ENCODE measurements at places on chromosomes 3 and 15.

DNA sequence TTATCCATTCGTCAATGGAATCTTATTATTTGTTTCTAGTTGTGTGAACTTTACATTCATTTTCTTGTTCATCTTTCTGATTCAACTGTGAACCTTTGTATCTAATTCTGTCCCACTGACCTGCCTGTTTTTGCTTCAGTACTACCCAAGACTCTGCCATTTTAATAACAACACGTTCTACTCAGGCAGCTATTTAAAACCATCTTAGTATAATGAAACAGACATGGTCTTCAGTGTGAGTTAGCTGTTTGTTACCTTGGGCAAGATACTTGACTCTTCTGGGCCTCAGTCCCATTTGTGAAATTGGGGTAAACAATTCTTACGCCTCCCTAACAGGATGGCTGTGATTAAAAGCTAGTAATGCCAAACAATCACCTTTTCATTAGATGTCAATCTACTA, 1.6 kb downstream of the BTBD1 start:
- no peak for DNase-seq

DNA sequence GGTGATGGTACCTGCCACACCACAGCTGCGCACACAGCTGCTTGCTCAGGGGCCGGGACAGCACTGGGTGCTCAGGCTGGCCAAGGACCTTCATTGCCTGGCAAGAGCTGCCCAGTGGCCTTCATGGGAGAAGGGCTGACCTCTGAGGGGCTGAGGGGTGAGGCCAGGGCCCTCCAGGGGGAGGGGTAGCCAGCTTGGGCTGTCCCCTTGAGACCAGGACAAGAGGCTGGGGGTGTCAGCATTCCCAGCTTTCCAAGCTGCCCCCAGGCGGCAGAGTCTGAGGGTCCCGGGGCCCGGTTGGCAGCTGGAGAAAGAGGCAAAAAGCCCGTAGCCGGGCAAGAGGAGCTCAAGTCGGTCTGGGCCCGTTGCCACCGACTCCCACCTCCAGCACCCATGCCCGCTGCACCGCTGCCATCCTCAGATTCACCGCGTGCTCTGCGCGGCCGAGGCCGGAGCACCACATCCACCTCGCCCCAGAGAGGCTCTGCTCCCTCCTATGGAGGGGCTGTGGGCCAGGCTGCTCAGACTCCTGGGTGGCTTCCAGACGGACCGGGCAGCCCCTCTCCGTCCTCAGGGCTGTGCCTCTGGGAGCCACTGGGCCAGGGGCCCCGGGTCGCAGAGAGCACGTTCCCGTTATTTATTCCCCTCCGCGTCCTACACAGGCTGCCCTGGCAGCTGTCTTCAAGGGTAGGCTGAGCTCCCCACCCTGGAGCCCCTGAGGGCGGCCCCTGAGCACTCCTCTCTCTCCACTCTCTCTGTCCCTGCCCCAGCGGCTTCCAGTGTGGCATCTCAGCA, 51.5 kb downstream of the PLXNA1 start:
- no peak for DNase-seq

DNA sequence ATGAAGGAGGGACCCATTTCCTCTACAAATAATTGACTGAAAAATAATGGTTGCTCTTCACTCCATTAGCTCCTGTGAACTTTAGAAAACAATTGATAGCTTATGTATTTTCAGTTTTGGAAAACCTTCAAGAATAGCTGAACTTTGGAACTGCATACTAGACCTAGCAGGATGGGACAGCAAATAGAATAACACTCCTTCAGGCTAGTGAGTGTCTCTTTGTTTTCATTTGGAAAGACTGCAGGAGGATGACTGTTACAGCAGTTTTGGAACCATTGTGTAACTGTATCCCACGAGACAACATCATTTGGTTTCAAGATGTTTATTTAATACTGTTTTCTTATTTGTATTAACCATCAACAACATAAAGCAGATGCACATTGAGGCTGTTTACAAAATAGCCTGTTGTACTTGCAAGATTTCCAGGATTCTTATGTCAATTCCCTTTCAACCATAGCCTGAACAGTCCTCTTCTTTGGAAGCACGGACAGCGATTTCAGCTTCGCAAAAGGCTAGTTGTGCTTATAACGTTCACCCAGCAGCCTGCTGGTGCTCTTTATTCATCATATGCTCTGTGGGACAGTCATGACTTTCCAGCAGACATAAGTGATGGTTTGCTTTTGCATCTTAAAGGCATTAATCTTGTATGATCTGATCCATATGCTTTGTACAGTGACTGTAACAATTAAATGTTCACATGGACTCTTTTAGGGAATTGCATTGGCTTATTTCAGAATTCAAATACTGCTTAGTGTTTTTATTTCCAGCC, 335.5 kb downstream of the IL5RA start:
- no peak for DNase-seq

DNA sequence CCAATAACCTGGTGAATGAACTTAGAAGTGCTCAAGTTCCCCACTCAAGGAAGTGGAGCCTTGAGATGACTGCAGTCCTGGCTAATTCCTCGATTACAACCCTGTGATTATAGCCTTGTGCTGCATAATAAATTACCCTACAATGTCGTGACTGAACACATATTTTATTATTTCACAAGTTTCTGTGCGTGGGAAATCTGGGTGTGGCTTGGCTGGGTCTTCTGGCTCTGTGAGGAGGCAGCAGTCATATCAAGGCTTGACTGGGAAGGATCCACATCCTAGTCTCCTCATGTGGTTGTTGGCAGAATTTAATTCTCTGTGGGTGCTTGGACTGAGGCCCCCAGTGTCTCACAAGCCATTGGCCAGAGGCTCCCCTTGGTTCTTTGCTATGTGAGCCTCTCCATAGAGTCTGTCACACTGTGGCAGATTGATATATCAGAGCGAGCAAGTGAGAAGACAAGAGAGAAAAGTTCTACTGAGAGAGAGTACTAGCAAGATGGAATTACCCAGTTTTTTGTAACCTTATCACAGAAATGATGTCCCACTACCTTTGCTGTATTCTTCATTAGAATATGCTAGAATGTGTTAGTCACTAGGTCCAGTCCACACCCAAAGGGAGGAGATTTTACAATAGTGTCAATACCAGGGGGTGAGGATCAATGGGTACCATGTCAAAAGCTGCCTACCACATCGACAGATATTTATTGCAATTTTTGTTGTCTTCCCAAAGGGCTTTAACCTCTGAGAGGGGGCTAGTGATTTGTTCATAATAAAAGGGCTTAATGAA, 102.8 kb upstream of the TBC1D5 start:
- no peak for DNase-seq

DNA sequence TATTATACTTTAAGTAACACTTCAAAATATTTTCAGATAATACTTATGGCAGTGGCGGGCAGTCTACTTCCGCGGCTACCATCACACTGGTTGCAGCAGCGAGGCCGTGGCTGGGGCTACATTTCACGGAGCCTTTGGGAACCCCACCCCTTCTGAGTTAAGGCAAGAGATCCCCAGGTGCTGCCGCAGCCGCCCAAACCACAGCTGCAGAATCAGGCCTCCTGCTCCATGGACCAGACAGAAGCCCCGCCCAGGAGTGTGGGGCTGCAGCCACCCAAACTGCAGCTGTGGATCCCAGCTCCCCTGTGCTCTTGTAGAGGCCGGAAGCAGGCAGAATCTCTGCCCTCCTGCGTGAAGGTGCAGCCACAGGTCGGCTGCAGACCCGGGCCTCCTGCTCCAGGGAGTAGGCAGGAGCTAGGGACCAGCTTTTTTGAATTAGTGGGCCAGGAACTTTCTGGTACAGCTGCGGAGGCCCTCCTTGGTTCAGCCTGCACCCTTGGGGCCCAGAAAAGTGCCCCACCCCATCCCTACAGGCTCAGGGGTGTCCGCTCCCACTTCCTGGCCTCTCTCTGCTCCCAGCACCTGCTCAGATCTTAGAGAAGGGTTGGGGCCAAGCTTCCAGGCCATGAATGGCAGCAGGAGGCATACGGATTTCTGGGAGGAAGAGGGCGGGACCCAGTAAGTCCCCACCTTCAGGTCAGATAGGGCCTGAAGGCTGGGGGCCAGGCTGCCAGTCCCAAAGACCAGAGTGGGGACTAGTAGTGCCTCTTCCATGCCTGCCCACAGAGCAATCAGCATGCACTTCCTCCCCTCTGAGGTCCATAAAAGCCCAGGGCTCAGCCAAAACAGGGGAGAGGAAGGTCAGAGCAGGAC, 1188.8 kb upstream of the CADM2 start:
- DNase-seq = no peak

GRCh38 chr3:52712291-52713212, 6.6 kb downstream of the SPCS1 start:
- DNase-seq = no peak

DNA sequence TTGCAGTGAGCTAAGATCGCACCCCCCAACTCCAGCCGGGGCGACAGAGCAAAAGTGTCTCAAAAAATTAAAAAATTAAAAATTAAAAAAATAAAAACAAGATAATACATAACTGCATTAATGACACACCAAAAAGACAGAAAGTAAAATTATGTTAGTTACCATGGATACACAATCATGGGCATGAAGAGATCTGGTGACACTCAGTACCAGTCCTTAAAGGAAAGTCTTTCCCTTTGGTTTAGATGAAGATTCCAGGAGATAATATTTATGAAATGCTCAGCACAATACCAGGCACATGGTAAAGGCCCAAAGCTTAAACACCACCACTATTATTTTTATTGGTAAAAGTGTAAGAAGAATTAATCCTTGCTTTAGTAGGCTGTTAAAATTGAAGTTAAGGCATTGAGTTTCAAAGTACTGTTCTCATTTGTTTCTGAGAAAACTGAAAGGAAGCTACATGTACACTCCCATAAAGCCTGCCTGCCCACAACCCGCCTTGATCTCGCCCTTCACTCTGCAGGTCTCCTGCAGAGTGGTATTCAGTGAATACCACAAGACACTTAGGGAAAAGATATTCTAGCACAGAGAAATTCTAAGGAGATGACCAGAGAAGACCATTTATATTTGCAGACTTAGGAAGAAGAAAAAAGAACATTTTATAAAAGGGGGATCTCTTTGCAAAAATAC, 52.3 kb downstream of the SUCLG2 start:
- no peak for DNase-seq

GRCh38 chr3:62332835-62333244, 40.5 kb downstream of the FEZF2 start:
- no peak for DNase-seq

DNA sequence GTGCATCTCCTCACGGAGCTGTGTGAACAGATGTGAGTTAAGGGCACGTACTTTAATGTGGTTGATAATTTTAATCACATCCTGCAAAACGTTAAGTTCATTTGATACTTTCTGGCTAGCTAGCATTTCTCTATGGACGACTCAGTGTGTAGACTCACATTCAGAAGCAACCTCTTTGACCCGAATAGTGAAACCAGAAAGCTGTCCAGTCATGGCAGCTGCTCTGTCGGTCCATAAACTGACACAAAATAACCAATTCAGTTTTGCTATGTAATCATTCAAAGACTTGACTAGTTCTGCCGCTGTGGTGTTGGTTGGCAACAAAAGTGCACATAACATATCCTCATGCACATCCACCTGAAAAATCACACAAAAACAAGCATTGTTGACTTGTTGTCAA, 3.7 kb upstream of the GFM1 start:
- DNase-seq = no peak

DNA sequence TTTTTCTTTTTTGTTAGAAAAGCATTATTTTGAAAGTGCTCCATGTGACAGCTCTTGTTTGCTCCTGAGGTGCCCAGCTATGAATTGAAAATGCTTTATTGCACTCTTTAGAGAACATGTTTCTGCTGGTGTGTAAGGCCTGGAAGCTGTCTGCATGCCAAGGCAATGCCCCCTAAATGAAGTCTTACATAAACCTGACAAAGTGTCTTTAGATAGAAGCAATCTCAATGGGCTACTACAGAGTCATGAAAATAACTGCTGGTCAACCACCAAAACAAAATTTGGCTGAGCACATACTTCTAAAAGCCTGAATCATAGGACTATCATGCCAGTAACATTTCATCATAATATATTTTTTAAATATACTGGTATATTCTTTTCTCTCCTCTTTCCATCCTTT, 178.7 kb downstream of the THRB start:
- no peak for DNase-seq

- no peak for DNase-seq
Observed at GRCh38 chr3:101988596-101988995, 139.3 kb downstream of the NFKBIZ start.

DNA sequence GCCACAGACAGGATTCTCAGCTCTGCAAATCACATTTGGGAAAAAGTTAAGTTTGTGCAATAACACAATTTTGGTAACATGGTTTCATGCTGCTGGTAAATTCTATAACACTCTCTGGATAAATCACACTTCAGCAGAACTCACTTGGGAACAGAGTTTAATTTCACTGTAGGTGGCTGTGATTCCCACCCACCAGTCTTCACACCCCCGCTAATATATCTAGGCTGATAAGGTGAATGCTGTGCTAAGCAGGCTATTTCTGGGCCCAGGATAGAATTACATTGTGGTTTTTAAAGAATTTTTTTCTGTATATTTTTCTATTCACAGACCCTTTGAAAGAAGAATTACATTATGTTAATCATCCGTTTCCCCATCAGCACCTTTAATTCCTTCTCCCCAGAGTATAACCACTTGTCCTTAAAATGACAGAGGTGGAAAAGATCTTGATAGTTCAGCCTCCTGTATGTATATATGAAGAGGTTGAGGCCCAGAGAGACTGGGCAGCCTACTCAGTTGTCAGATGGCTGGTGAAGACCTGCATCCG, 22.9 kb downstream of the MAP2K1 start:
- DNase-seq = no peak

GRCh38 chr15:92708635-92709034, 53.1 kb upstream of the FAM174B start:
- no peak for DNase-seq

GRCh38 chr3:50385754-50386153, 26.4 kb upstream of the TMEM115 start:
- DNase-seq = no peak

DNA sequence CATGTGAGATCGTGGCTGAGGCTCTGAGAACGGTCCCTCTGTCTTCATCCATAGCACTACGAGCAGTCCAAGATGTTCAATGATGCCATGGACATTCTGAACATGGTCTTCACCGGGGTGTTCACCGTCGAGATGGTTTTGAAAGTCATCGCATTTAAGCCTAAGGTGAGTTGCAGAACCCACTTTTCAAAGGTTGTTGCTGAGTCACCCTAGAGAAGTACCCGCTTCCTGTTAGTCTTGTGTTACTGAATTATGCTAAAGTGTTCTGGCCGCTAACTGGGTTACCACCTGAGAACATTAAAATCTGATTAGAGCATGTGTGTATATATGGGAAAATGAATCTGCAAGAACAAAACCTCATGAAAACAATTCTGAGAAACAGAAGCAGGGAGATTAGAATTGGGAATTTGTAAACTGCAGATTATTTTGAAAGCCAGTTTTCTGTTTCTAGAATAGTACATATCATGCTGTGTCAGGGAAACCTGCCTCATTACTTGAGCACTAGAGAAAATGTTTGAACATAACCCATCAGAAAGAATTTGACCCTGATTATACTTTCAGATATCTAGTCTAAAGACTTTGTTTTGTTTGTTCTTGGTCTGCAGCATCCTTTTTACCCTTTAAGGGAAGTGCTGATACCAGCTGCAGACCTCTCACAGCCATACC, 92.6 kb downstream of the CHDH start:
- DNase-seq = no peak

- DNase-seq = no peak
Observed at GRCh38 chr15:29668120-29668602, 154.1 kb downstream of the TJP1 start.

All from stimulated activated CD4-positive, alpha-beta T cell treated with anti-CD3 and anti-CD28 coated beads, Interleukin-1b, Interleukin-23, amount 100 ng/mL, for 4 hours (primary cell).